Endothelial cell (in vitro differentiated cells): ENCODE measurements at places on chromosomes 2 and 18.

DNA sequence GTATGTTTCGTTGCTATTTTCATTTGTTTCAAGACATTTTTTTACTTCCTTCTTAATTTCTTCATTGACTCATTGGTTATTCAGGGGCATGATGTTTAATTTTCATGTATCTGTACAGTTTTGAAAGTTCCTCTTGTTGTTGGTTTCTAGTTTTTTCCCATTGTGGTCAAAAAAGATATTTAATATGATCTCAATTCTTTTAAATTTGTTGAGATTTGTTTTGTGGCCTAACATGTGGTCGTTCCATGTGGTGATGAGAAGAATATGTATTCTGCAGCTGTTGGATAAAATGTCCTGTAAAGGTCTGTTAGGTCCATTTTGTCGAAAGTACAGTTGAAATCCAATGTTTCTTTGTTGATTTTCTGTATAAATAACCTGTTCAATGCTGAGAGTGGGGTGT, 110.3 kb upstream of the MAP4K4 start:
- DNase-seq, result no peak

GRCh38 chr2:118848381-118849225, 1.2 kb upstream of the EN1 start:
- DNase-seq, result peak; percentile 29

- DNase-seq, result no peak
Observed at GRCh38 chr18:59528866-59529265, 168.4 kb downstream of the CCBE1 start.

DNA sequence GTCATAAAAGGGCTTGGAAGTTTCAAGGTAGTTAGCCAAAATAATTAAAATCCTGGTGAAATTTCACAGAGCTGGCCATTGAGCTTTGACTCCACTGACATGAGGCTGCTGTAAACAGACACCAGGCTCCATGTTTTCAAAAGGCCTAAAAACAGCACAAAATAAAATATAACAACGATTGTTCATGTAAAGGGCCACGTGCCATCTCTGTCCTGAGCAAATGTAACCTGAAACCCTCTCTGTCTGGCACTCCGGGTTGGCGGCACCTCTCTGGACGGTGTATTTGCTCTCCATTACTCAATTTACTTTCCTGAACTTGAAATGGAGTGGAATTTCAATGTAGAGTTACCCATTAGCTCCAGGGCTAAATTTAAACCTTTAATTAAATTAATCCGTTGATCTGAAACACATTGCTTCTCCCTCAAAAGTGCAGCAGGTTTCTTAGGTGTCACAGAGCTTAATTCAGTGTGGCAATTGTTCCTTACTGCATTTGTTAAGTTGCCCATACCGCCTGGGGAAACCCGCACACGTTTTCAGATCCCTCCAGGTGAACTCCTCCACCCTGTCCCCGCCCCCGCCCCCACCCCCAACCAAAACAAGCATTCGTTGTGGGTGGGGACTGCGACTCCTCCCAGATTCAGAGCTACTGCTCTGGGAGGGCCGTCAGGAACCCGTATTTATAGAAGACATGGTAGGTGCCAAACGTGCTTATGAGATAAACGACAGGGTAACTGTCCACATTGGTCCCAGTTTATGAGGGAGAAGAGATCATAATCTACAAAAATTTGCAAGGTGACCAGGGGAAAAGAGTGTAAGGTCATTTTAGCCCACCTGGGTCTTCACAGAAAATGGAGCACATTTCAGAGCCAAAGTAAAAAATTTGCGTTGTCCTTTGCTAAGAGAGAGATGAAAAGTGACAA, 1.2 kb upstream of the CABLES1 start:
- DNase-seq, result no peak
